ENCODE measurements at places on chromosomes 12 and 14. TPM values are rescaled to one million over a fixed set of nuclear protein-coding genes. Genes with fewer than 3 reads are reported as not detected.

The SMOC1 gene
- 5.8 TPM for total RNA-seq

GRCh38 chr14:53209370-53209769, 56.2 kb upstream of the DDHD1 start:
- no peak for DNase-seq

- no peak for DNase-seq
Measured at GRCh38 chr14:65346895-65347294, 65.6 kb upstream of the FUT8 start.

GRCh38 chr12:102438047-102438826, 42.1 kb downstream of the IGF1 start:
- no peak for DNase-seq

GRCh38 chr14:76271041-76271755, 104.7 kb upstream of the ESRRB start:
- no peak for DNase-seq

DNA sequence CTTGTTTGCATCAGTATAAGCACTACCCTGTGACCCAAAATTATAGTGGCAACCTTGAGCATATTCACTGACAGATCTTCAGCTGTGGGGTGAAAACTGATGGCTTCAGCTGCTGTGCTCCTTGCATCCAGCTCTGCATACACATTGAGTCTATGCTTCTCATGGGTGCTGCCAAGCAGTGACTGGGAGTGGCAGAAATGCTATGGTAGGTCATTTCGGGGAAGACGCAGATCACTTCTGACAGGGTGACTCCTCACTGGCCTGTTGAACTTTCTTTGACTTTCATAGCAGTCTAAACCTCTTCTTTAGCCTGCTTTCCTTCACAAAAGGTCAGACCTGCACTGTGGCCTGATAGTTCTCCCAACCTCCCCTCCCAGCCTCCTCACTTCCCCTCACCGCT, 5.6 kb upstream of the ALDH1L2 start:
- DNase-seq: no peak

DNA sequence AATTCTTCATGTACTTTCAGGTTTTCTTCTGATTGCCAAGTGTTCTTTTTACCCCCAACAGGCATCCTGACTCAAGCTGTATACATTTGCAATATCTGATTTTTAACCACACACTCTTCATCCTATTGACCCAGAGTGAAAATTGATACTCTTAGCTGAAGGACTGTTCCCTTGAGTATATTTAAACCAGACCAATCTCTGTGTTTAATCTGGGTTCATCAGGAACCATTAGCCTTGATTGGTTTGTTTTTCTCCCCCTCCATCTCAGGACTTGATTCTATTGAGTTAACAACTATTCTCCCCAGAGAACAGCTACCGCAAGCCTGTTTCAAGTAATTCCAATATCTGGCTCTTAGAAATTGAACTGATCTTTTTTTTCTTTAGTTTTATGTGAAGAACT, 222.3 kb upstream of the NOVA1 start:
- DNase-seq: no peak

All from omental fat pad (tissue), 4 donors.